ENCODE measurements at places on chromosomes 2 and 18.

DNA sequence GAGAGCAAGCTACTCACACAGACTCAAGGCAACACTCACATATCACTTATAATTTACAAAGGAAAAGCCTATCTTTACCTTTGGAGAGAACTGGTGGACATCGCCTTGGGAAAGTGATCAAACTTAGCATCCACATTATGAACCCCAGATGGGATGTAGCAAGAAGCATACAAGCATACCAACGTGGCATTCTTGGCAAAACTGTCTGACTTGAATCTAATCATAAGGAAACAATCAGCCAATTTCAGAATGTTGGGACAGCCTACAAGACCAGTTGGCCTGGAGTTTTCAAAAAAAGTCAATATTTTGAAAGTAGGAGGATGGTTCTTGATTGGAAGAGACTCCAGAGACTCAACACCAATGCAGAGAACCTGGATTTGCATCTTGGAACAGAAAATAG is 79.1 kb upstream of the PMAIP1 start:
- no peak for DNase-seq

DNA sequence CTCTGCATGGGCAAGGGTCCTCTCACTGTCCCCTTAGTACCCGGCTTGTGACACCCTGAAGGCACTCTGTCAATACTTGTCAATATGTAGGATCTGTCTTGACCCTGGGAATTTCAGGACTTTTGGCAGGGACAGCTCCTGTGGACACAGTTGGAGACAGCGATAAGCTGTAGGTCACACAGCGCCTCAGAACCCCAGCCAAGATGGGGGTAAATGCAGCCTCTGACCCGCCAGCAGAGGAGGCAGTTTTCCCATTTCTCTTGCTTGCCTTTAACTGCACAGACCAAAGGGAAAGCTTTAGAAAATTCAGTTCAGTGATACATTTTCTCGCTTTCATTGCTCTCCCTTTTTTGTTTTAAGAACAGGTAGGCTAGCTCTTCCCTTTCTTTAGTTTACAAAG is 54.8 kb upstream of the KLHL29 start:
- DNase-seq: no peak

DNA sequence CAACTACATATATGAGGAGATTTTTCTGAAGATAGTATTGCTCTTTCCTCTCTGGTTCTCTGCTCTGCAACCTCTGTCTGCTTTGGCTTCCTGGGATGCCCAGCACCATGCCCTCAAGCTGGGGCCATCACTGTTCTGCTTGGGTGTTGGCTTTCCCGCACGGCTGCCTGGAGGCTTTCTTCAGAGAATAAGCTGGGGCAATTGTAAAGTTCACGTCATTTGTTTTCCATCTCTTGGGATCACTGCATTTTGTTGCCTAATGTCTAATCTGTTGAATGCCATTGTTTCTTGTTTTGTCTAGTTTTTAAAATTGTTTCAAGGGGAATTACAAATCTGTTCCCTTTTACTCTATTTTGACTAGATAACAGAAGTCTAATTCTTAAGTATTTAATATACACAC is 437.3 kb upstream of the NRP2 start:
- no peak for DNase-seq

DNA sequence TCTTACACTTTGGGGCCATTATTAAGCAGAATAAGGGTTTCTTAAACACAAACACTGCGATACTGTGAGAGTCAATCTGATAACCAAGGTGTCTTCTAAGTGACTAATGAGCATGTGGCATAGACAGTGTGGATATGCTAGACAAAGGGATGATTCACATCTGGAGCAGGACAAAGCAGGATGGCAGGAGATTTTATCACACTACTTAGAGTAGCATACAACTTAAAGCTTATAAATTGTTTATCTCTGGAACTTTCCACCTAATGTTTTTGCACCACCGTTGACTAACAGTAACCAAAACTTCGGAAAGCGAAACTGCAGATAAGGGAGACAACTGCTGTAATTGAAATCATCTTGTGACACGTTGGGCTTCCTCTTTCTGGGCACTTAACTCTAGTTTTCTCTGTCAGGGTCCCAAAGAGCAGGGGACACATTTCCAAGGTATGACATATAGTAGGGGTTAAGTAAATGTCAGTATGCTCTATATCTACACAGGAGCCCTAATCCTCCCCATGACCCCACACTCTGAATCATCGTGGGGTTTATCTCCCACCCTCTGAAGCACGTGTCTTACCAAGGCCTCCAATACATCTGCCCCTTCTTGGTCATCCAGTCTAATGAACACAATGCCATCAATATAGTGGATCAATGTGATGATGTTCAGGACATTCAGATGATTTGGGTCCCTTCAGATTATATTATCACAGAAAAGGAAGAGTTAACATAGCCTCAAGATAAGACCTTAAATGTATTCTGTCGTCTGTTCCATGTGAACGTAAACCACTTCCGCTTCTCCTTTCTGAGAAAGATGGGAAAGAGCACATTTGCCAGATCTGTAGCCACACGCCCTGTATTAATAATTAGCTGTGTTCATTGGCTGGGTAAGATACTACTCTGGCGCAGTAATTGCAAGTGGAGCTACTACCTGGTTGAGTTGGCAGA is 78.7 kb downstream of the FTCDNL1 start:
- peak; percentile 17 for DNase-seq

GRCh38 chr18:10482985-10483949 is 28.8 kb downstream of the APCDD1 start:
- peak; percentile 88 for DNase-seq

- no peak for DNase-seq
Observed at GRCh38 chr2:193539188-193539587, 1344.5 kb upstream of the TMEFF2 start.

DNA sequence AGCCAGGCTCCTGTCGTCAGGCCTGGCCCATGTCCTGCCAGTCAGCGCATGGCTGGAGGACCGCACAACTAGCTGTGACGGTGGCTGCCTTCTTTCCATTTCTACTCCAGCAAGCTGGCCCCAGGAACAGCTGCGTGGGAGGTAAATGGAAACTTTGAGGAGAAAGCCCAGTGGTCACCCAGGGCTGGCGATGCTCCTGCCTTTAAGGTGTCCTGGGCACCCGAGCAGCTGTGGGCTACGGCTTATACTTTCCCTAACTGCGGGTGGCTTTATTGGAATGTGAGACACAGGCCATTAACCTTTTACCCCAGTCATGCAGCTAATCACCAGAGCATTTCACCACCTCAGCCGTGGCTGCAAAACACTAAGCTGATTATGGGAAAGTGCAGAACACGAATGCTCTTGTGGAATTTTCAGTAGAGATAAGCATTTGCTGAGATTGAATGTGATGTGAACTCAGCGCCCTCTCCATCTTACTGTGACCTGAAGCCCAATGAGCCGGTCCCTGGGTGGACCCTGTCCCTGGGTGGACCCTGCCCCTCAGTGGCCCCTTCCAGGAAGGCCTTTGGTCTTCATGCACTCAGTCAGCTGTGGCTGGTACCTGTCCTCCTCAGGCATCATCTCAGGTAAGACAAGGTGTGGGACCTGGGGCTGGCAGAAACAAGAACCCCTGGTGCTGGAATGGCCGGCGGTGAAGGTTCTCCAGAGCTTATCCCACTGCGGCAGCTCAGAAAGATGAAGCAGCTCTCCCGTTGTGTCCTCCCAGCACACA is 275.4 kb upstream of the HS6ST1 start:
- DNase-seq: no peak

- DNase-seq: peak; percentile 6
Observed at GRCh38 chr2:112542984-112543661, 858 bp downstream of the POLR1B start.

- DNase-seq: peak; percentile 7
Observed at GRCh38 chr2:216108310-216108966, 710 bp upstream of the XRCC5 start.

DNA sequence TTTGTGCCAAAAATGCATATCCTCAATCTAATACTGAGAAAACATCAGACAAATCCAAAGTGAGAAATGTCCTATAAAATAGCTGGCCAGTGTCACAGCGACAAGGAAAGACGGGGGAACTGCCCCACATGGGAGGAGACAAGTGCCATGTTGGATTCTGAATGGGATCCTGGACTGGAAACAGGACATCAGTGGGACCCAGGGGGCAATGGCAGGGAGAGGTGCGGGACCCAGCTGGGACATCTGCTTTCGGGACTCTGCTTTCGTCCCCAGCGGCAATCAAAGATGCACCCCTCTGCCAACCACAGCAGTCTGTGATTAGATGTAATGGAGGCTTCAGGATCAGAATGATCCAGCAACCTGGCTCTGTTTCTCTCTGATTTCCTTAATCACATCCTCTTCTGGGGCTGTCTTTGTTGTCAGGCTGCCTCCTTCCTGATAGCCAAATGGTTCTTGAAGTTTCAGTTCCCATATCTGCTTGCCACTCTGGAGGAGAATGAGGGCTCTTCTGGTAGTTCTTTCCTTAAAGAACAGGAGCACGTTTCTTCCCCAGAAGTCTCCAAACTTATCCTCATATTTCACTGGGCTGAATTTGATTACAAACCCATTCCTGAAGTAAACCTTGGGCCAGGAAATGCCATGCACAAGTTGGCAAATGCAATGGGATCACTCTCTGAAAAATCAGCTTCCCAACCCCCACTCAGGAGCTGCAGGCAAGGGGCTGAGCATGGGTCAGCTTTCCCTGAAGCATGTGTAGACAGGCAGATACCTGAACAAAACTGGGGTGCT is 13.6 kb upstream of the PROC start:
- peak; percentile 63 for DNase-seq

- no peak for DNase-seq
Observed at GRCh38 chr2:234156326-234156725, 105.8 kb downstream of the SPP2 start.

DNA sequence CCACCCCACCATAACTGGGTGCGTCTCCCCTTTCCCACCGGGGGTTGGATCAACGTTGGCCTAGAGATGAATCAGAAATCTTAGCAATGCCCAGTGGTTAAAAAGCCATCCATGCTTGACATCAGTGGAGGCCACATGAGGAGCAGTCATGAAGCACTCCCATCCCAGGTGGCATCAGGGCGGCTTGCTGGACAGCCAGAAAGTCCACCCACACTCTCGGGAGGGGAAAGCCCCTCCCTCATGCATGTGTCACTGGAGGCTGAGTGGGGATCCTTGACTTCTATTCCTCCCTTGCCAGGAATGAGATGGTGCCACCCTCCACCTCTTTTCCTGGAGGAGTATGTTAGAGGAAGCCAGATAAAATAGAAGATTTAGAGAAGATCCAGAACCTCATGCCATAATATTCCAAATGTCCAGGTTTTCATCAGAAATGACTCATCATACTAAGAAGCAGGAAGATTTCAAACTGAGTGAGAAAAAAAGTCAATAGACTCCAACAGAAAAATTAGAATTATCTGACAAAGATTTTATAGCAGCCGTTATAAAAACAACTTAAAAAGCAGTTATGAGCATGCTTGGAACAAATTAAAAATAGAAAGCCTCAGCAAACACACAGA is 507.1 kb upstream of the ID2 start:
- no peak for DNase-seq

- DNase-seq: peak; percentile 65
Observed at GRCh38 chr18:23250893-23251656, 115.8 kb downstream of the CABLES1 start.

GRCh38 chr2:190313880-190314279 is 5.7 kb downstream of the HIBCH start:
- no peak for DNase-seq

- no peak for DNase-seq
Observed at GRCh38 chr2:67374949-67375348, 22.2 kb upstream of the ETAA1 start.

- no peak for DNase-seq
Observed at GRCh38 chr2:160457588-160457987, 36.0 kb downstream of the RBMS1 start.

DNA sequence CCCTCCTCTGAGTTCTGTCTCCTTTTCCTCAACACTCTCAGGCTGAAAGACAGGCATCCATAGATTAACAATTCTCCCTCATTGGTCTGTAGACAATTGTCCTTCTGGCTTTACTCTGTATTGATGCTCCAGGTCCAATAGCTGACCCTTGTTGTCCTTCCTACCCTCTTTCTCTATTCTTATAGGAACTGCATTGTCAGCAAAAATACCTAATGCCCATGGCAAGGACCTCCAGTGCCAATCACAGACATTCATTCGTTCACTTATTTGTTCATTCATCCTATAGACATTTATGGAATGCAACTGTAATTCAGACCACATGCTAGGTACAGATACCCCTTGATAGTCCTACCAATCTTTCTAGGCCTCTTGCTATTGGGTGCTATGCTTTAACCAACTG is 69.8 kb upstream of the DTNA start:
- no peak for DNase-seq

DNA sequence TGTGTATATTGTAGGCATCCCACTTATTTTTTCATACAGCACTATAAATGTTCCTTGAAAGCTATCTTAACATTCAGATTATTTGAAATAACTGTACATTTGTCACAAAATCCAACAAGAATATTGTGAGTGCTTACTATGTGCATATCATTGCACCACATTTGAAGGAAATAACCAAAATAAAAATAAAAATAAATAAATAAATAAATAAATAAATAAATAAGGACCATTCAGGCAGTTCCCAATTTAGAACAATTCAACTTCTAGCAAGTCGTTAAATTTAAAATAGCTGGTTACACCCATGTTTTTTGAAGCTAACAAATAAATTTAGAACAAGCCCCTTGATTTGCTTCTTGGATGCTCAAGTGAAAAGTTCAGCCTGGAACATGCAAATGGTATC is 548.3 kb downstream of the ERBB4 start:
- DNase-seq: no peak

DNA sequence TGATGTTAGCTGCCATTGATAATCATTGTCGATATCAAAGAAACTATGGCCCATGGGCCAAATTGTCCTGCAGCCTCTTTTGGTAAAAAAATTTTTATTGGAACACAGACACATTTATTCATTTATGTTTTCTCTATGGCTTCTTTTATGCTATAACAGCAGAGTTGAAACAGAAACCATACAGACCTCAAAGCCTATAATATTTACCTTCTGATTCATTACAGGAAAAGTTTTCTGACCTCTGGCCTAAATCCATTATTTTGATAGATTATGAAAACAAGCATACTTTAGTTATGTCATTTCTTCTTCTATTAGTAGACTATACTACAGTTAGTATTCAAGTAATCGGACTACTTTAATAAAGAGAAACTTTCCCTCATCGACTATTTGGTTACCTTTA is 349.7 kb upstream of the GALNT5 start:
- DNase-seq: no peak

DNA sequence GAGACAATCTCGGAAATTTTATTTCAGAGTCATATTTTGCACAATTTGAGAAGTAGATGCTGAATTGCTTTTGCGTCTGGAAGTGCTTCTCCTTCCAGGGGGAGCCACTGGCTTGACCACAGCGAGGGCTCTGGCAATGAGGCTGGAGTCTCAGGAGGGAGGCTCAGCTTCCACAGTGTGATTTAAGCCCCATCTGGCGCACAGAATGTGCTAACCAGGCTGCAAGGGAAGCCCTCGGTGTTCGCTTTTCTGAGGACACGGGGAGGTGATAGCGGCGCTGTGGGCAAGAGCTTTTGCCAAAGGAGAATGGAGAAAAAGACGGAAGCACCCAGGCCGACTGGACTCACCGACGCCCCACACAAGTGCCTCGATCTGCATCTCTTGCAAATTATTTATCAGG is 52.4 kb downstream of the ADI1 start:
- no peak for DNase-seq

Measured in suppressor macrophage (primary cell).